ENCODE measurements at places on chromosomes 12 and 14.
A peak's percentile ranks its signal among the peaks of the same experiment; 100 is the strongest.

- DNase-seq, result no peak
Measured at GRCh38 chr14:100836941-100837804, 11.3 kb downstream of the MEG3 start.

GRCh38 chr12:88691811-88692210, 111.5 kb upstream of the KITLG start:
- DNase-seq, result no peak

DNA sequence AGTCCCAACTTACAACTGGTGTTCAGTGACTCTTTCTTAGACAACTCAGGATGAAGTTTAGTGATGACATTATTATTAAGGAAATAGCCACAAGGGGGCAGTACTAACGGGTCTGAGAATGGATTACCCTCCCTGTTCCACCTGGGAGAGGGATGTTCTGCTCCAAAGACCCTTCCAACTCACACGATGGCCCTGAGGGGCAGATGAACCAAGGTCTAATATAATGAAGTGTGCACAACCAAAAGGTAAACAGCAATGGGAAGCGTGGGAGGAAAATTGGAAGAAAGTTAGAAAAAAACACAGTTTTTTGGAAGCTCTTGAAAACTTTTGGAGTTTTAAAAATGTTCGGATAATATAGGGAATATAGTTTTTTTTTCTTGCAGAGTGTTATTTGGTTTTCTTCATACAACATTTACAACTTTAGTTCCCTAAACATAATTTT, 24.0 kb downstream of the FGF6 start:
- DNase-seq, result no peak

DNA sequence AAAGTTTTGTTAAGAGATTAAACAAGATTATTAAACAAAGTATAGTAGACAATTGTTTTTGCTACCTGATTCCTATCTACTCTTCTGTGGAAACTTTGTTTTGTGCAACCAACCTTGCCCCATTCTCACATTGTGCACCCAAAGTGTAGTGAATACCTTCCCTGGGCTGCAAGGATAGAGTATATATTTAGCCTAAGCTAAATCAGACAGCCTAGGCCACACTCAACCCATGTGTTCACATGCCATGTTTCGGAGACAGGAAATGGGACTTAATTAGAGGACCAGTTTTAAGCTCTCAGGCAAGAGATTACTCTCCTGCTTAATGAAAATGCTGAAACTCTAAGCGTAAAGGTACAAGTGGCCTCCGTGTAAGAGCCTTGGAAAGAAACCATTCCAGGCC, 734.9 kb upstream of the USP15 start:
- no peak for DNase-seq

DNA sequence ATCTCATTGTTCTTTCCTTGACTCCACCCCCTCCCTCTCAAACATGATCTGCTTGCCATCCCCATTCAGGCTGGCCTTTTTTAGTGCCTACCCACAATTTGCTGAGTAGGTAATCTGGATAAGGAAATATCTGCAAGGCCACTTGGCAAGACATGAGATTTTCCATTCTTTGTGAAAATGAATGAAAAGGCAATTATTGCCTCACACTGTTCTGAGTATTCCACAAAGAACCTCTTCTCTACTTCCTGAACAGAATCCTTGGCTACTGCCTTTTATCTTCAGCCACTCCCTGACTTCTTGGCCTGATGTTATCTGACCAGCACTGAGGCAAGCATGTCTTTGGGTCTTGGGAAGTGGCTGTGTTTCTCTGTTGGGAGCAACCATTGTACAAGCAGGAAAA, 263.2 kb upstream of the ATP2B1 start:
- DNase-seq, result no peak

DNA sequence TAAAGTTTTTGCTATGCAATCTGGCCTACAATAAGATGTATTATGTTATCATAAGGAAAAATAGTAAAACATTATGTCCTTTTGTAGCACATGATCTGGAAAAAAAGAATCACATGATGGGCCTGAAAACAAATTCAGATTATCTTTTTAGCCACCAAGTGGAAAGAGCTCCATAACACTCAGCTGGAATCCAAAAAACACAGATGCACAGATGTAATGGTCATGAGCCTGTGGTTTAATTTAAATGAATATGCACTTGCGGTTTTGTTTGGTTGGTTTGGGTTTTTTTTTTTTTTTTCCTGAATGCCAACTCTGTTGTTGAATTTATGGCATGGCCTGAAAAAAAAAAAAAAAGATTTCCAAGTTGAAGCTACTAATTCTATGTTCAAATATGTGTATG, 4.1 kb downstream of the KCNC2 start:
- DNase-seq, result no peak

DNA sequence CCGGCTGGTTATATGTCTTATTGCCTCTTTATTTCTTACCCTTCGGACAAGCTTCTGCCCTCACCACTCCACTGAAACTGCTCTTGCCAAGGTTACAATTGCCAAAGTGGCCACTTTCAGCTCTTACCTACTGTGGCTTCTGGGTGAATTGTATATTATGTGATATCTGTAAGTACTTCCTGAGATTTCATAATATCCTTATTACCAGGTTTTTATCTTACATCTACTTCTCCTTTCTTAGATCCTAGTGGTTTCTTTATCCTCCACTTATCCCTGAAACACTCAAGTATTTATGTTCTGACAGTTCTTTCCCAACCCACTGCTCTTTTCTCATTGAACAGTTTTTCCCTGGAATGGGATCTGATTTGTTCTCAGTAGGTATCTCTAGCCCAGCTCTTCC, 10.5 kb downstream of the CELA1 start:
- no peak for DNase-seq

- peak; percentile 45 for DNase-seq
Measured at GRCh38 chr12:120007272-120007671, 18.2 kb downstream of the BICDL1 start.

DNA sequence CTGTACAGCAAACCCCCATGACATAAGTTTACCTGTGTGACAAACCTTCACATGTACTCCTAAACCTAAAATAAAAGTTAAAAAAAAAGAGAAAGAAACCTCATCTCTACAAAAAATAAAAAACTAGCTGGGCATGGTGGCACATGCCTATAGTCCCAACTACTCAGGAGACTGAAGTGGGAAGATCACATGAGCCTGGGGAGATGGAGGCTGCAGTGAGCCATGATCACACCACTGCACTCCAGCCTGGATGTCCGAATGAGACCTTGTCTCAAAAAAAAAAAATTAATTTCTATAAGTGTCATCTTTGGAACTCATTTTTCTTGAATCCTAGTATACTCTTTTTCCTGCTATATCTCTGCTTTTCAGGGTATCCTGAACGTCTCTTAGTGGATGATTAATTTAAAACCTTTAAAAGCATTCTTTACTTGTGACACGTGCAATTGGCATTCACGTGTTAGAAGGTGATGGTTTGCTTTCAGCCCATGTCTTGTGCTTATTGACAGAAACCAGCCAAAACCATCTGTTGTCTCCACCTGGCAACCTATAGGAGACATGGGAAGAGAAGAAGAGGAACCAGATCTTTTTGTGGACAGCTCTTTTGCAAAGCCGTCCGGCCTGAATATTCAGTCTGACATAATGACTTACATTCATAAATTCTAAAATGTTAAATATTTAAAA, 30.6 kb upstream of the PPFIBP1 start:
- no peak for DNase-seq

- no peak for DNase-seq
Measured at GRCh38 chr12:75103822-75104221, 105.8 kb downstream of the KCNC2 start.

- DNase-seq, result no peak
Measured at GRCh38 chr12:34401659-34402227, 379.4 kb downstream of the ALG10 start.

DNA sequence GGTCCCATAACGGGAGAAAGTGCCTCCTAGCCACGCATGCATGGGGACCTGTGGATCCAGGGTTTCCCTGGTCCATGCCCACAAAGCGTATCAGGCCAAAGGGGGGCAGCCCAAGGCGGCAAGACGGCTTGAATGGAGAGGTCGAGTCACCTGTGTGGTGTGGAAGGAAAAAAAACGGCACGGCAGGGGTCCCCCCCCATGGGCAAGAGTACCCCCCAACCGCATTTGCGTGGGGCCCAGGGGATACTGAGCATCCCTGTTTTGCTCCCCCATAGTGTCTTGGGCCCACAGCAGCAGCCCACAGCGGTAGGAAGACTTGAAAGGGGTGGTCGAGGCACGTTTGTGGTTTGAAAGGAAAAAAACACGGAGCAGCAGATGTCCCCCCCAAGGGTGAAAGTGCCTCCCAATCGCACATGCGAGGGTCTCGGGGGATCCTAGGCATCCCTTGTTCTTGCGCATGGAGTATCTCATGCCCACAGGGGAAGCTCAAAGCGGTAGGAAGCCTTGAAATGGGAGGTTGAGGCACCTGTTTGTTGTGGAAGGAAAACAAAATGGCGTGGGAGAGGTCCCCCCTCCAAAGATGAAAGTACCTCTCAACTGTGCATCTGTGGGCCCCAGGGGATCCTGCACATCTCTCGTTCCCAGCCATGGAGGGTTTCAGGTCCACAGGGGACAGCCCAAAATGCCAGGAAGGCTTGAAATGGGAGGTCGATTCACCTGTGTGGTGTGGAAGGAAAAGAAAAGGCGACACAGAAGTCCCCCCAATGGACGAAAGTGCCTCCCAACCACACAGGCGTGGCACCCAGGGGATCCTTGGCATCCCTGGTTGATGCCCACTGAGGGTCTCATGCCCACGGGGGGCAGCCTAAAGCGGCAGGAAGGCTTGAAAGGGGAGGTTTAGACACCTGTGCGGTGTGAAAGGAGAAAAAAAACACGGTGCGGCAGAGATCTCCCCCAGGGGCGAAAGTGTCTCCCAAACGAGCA, 577.5 kb downstream of the ALG10 start:
- no peak for DNase-seq

DNA sequence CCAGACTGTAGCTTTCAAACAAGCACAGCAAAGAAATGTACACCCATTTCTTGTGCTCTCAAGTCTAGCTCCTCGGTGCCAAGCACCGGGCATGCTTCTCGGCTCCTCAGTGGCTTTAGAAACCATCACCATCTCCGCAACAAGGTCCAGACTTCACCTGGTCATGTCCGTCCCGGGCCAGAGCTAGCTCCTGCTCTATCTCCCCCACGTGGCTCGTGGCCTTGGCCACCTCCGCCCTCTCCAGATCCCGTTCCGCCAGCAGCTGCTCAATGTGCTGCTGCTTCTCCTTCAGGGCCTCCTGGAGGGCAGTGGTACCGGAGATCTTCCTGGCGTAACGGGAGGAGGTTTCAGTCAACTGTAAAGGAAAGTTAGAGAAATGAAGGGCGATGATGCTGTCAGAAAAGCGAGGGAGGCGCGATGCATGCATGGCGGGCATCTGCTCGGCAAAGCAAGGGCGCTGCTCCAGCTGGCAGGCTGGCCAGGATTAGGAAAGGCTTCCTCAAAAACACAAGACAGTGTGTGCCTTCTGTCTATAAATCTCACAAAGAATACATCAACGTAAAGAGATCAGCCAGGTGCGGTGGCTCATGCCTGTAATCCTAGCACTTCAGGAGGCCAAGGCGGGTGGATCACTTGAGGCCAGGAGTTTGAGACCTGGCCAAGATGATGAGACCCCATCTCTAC, 67.4 kb downstream of the CLIP1 start:
- no peak for DNase-seq

- no peak for DNase-seq
Measured at GRCh38 chr14:101463566-101464171, 97.6 kb upstream of the DIO3 start.

- DNase-seq, result no peak
Measured at GRCh38 chr14:84937449-84937848, 592.5 kb upstream of the FLRT2 start.

- DNase-seq, result no peak
Measured at GRCh38 chr12:29155079-29155478, 6.0 kb downstream of the FAR2 start.

- no peak for DNase-seq
Measured at GRCh38 chr12:102958830-102959176, 1.3 kb downstream of the ASCL1 start.

DNA sequence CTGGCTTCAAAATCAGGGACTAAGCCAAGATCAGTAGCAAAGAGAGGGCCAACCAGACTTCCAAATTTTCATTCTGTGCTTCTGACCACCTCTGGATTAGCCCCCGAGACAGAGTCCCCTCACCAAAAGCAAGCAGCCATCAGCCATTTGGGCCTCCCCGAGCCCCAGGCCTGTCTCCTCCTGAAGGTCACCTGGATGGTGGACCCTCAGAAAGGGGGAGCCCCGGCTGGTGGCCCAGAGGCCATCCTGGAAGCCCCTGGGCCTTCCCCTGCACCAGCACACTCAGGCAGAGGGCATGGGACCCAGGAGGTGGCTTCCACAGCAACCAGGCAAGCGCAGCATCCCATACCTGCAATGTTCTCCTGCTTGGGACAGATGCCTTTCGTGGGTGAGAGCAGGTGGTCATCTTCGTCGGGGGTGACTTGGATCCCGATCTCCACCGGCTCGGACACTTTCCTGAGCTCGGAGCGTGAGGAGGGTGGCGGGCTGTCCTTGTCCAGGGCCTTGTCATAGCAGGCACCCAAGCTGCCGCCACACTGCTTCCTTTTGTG, 14.8 kb downstream of the BCL11B start:
- DNase-seq, result no peak

GRCh38 chr14:68911594-68912227, 67.4 kb downstream of the ACTN1 start:
- DNase-seq, result peak; percentile 76

- no peak for DNase-seq
Measured at GRCh38 chr14:85921241-85921640, 391.3 kb downstream of the FLRT2 start.

GRCh38 chr12:105382771-105383622, 52.5 kb downstream of the C12orf75 start:
- DNase-seq, result no peak

DNA sequence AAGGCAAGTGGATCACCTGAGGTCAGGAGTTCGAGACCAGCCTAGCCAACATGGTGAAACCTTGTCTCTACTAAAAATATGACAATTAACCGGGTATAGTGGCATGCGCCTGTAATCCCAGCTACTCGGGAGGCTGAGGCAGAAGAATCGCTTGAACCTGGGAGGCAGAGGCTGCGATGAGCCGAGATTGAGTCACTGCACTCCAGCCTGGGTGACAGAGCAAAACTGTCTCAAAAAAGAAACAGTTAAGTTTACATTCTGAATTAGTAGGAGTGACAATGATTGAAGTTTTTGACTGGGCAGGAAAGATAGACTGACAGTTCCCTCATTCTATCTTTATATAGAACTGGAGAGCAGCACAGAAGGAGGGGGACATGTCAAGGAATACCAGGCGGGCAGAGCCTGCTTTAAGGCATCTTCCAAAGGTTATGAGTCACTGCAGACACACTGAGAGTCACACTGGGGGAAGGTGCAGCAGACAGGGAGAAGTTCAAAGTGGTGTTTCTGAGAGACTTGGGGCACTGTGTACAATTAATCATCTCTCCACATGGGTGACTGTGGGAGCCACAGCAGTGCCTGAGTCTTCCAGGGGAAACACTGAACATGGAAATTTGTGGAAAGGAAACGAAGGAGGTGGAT, 42.8 kb upstream of the RNASE3 start:
- DNase-seq, result no peak

- DNase-seq, result no peak
Measured at GRCh38 chr14:33317675-33318074, 379.0 kb downstream of the NPAS3 start.

- DNase-seq, result no peak
Measured at GRCh38 chr14:89308232-89308959, 108.6 kb downstream of the FOXN3 start.

Data from effector CD8-positive, alpha-beta T cell (primary cell).